ENCODE measurements at places on chromosomes 11 and 22.
A peak's percentile ranks its signal among the peaks of the same experiment; 100 is the strongest.

DNA sequence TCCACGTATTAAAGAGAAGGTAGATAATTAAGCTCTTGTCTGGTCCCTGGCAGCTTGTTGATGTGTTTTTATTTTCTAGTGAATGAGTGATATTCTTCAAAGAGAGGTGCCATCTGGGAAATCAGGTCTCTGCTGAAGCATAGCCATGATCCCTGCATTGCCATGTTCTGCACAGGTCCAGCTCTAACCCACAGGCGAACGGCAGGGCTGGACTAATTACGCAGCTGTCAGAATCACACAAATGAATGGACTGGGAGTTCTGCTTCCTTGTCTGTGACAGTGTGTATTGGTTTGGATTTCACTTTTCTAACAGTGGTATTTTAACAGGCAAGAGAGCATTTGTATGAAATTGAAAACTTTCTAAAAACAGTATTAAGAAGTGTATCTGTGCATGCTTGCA, 235.6 kb downstream of the FAT3 start:
- no peak for DNase-seq

DNA sequence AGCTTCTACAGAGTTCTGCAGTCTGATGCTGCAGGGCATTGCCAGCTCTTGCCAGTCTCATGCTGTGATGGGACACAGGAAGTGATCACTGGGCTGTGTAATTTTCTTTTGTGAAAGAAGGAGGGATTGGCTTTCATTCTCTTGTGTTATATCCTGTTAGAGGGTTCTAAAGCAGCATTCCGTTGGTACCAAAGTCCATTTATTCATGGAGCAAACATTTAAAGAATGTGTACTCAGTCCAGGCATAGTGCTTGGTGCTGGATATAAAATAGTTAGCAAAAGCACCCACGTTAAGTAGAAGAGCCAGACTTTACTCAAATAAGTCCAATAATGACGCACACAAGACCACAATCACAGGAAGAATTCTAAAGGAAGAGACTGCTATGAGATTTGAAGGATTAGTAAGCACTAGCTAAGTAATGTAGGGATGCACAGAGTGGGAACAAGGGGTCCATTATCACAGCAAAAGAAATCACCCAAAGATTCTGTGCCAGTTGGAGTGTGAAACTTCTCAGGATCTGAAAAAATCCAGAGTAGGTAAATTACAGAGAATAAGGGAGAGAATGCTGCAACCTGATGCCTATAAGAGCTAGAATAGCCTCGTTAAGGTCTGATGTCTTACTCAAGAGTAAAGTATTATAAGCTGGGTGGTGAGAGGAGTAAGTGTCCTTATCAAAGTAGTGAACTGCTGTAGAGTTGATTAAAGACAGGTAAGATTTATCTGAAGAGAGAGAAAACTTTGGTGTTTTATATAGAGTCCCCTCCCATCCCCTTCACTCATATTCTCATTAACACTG, 728.3 kb downstream of the METTL15 start:
- DNase-seq = no peak

GRCh38 chr11:35179466-35180135, 40.6 kb downstream of the CD44 start:
- DNase-seq = no peak

GRCh38 chr11:41613326-41613725, 153.9 kb upstream of the LRRC4C start:
- DNase-seq = no peak

DNA sequence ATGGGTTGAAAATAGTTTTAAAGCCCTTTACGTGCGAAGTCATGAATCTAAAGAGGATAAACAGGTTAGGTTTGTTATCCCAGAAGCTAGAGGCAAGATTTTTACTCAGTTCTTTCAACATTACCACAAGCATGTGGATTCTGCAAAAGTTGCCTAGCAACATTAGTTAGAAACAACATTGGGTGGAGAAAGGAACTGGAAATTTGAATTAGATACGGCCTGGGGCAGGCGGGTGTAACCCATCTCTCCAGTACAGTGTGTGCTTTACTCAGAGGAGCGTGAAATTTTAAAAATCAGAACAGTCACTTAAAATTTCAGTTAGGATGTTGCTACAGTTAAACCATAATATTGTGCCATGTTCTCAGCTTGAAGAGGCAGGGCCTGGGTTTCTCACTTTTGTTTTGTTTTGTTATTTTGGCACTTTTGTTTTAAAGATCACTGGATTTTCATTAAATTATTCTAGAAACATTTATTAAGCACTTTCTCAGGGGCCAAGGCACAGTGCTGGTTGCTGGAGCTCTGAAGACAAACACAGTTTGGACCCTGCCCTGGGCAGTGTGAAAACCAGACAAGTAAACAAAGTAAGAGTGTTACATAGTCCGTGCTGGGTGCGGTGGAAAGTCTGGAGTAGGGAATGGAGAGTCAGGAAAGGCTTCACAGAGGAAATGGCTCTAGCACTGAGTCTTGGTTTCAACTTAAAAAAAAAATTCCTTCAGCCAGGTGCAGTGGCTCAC, 4.4 kb upstream of the WEE1 start:
- no peak for DNase-seq

DNA sequence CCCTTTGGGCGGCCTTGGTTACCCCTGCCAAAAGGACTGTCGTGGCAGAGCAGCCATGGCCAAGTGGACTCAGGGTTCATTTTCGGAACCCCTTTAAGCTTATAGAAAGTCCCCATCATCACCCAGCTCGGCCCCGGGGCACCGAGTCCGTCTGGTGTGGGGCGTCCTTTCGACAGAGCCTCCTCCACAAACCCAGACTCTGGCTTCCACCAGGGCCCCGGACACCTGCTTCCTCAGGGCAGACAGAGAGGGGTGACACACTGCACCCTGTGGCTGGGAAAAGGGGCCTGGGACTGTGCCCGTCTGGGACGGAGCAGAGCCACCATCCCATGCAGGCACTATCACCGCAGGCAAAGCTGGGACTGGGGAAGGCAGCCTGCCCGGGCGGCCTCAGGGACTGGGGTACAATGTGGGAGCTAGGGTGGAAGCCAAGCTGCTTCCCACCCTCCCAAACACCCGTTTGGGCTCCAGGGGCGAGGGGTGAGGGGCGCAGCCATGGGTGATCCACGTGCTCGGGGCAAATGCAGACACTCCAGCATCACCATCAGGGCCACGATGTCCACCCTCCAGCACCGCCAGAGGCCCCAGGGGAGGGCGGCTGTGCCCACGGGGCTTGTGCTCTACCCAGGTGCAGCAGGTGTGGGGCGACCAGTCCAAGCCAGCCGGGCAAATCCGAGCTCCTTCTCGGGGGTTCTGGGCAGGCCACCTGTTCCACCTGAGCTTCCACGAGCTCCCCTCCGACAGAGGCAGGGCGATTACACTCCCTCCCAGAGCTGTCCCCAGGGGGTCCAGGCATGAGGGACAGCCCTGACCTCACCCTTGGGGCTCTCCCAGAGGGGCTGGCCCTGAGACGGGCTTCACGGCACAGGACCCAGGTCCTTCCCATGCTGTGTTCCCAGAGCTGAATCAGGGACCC, 11.7 kb upstream of the MRPL23 start:
- no peak for DNase-seq

GRCh38 chr11:115117956-115118493, 386.2 kb downstream of the CADM1 start:
- no peak for DNase-seq

- peak; percentile 12 for DNase-seq
These were observed 224.0 kb upstream of the NARS2 start for GRCh38 chr11:78798663-78799062.

GRCh38 chr11:34755671-34756070, 134.8 kb downstream of the EHF start:
- DNase-seq = no peak

- DNase-seq = no peak
These were observed 7.1 kb upstream of the MGAT3 start for GRCh38 chr22:39449708-39450107.

DNA sequence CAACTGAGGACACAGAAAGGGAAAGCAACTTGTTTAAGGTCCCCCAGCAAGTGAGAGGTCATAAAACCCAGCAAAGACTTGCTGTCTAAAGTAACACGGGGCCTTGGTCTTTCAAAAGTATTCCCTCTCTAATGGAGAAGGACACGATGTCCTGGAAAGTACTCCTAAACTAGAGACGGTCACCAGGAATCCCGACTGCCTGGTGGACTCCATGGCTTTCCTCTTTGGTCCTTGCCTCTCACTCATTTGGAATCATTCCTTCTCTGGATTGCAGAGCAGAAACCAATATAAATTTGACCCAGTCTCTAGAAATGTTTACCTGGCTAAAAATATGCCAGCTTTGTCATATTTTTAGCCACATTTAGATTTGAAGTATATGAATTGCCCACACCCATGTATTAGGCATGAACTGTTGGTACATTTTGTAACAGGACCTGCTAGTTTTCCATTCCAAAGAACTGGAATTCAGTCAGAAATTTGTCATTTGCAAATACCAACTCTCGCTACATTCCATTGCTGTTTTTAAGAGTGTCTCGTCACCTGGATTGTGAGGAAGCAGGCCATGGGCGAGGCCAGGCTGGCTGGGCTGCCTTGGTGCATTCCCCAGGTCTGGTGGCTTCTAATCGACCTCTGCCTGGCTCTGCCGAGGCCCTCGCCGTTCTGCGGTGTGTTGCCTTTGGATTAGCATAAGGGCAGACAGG, 12.9 kb downstream of the NAV2 start:
- DNase-seq = no peak

GRCh38 chr22:30675436-30675835, 7.8 kb upstream of the DUSP18 start:
- no peak for DNase-seq

DNA sequence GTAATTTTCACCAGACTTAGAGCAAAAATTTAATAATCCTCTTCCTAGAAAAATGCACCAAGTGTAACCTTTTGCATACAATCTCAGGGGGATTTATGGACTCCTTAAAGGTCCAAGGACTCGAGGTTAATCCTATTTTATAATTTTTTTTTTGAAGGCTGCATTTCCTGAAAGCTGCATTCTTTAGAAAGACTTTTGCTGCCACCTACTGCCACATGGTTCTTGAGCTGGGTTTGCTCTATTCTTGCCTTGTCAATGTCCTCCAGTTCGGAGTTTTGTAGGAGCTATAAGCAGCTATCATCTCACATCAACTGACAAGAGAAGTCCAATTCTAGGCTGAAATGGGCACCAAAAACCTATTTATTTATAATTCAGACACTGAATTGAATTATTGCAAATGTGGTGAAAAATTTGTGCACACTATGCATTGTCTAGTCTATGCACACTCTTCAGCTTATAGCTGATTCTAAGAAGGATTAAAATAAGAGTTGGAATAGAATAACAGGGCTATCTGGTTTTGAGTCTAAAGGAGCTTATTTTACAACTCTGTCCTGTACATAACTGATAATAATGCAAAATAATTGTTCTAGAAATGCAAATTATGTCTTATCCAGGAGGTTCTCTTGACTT, 31.3 kb downstream of the TRAF6 start:
- DNase-seq = no peak

DNA sequence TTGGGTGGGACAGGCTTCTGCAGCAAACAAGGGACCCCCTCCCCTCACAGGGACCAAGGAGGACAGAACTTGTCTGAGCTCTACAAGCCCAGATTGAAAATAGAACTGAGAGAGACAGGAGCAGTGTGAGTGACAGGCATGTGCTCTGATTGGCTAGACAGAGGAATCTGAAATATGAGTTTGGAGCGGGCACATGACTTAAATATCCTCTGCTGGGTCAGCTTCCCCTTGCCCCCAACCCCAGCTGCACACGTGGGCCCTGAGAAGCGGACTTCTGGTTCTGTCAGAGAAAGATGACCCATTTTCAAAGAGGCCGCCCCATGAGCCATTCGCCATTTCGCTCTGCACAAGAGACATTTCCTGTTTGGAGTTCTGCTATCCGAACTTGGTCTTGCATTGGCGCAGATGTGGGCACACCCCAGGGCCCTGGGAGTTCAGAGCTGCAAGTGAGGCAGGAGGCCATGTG, 5.3 kb downstream of the TUBA8 start:
- no peak for DNase-seq

DNA sequence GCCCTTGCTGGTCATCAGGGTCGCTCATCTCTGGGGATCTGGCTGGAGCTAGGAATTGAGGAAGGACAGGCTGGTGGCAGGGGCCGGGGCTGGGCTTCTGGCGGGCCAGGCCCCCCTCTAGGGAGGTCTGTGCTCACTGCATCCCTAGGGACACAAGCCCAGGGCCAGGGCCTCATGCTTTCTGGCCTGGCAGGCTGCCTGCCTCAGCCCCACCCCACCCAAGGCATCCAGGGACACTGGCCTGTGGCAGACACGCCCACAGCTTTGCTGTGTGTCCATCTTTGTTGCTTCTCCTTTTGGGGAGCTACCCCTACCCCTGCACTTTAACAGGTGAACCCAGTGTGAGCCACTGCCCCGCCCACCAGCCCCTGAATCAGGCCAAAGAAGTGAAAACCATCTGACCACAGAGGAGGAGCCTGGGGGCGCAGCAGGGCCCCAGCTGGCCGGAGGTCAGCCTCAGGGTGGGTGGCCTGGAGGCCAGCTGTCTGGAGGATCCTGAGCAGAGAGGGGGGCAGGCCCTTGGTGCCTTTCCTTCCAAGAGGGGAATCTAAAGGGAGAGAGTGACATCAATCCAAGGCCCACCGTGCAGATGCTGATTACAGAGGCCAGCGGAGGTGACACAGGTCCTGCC, 26.8 kb upstream of the CELSR1 start:
- DNase-seq = no peak

DNA sequence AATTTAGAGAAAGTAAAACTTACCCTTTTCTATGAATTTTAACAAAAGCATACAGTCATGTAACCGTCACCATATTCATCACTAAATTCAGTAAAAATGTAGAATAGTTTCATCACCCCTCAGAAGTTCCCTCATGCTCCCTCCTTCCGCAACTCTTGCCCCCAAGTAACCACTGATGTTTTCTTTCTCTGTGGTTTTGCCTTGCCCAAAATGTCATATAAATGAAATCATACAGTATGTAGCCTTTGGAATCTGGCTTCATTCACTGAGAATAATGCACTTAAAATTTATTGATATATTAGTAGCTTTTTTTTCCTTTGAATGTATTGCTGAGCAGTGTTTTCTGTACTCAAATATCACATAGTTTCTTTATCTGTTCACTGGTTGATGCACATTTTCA, 60.1 kb downstream of the DCUN1D5 start:
- DNase-seq = no peak

- DNase-seq = no peak
These were observed 35.8 kb downstream of the UVRAG start for GRCh38 chr11:75850787-75851186.

DNA sequence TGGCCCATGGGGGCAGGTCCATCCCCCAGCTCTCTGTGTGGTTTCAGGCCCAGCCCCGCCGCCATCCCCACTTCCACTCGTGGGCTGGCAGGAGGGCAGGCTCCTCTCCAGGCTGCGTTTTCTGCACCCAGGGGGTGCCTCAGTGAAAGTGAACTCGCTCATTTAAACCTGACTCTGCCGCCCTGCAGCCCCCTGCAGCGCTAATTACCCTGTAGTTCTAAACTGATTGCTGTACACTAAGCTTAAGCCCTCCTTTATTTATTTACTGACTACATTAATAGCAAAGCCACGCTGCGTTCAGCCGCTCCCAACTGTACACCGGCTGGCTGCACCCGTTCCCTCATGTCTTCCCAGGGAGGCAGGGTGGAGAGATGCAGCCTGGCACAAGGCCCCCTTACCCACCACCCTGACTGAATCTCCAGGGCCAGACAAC, 36.6 kb upstream of the NNMT start:
- DNase-seq = no peak

All from stimulated activated CD8-positive, alpha-beta memory T cell treated with anti-CD3 and anti-CD28 coated beads, Interleukin-15, amount 100 ng/mL, for 48 hours (primary cell).